ENCODE measurements at places on chromosomes 4 and X. TPM values are rescaled to one million over a fixed set of nuclear protein-coding genes. Genes with fewer than 3 reads are reported as not detected.

The OPRPN gene
- polyA plus RNA-seq = not detected

GRCh38 chr4:94566420-94566819 is 114.7 kb downstream of the PDLIM5 start:
- no peak for DNase-seq

- DNase-seq = no peak
Measured at GRCh38 chrX:30615229-30615628, 37.7 kb upstream of the TASL start.

DNA sequence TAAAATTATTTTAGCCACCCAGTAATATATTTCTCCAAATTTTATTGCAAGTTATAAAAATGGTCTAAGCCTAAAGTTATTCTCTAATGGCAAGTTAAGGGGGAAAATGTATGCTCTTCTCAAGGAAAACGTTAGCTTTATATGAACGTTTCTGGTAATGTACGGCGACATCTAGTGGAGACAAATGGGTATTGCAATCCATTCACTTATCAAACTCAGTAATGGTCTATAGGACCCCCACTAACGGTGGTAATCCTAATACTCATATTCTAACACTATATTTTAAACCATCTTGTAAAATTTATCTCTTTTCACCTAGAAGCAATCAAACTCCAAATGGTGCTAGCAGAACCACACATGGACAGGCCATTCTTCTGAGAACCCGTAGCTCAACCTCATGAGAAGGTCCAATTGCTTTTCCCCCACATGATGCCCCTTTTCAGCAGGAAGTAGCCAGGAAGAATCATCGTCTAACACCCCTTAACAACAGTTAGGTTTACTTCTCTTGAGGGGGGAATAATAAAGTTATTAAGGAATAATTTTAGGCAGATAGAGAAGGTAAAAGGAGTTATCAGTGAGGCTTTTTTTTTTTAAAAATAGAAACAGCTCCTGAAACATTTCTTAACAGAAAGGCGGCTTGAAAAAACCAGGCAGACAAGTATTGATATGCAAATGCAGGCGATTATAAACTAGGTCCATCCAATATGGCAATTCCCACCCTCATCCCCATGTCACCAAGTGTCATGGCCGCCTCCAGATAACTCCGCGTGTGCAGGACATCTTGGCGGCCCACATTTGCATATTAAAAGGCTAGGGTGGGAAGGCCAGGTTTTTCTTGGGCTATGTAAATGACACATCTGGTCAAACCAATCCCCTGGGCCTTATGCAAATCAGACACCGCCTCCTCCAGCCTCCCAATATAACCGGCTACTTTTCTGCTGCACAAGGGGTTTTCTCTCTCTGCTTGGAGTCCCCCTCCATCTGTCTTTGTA is 35.0 kb downstream of the NUDT11 start:
- DNase-seq = no peak

The FRG2 gene
- polyA plus RNA-seq = not detected

The CSN1S1 gene
- polyA plus RNA-seq = 0.19 TPM

DNA sequence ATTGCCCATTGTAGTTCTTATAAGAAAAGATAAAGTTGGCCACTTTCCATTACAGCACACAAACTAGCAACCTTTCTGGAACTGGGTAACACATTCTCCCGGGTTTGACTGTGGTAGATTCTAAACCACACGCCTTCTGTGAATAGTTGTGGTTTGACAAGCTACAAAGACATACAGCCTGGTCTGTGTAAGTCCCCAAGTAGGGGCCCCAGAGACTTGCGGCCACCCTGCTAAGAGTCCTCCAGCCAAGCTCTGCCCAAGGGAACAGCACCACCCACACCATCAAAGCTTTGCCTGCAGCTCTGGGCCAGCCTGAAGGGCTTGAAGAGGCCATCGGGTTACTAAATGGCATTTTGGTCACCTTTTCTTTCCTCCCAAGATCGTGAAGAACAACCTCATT is 203.4 kb downstream of the MAML3 start:
- DNase-seq = no peak

- DNase-seq = no peak
Measured at GRCh38 chr4:8685831-8686230, 93.3 kb downstream of the CPZ start.

- DNase-seq = no peak
Measured at GRCh38 chr4:102036619-102037376, 246.3 kb downstream of the BANK1 start.

The DCLK2 gene
- polyA plus RNA-seq = 6.2 TPM

DNA sequence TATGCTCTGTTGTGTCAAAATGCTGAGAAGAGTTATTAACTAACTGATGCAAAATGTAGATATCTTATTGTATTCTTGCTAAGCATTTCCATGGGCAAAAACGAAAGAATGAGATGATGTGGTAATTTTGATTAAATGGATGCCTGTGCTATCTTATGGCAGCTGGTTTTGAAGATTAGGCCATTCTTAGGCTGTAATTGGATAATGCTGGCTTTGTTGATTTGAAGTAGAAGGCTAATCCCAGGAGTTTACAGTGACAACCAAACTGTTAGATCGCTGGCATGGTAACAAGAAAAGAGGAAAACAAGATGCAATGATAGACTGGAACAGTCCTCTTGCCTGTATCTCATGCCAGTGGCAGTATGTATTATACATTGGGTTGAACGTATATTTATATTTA is 74.1 kb upstream of the WDR44 start:
- DNase-seq = no peak

DNA sequence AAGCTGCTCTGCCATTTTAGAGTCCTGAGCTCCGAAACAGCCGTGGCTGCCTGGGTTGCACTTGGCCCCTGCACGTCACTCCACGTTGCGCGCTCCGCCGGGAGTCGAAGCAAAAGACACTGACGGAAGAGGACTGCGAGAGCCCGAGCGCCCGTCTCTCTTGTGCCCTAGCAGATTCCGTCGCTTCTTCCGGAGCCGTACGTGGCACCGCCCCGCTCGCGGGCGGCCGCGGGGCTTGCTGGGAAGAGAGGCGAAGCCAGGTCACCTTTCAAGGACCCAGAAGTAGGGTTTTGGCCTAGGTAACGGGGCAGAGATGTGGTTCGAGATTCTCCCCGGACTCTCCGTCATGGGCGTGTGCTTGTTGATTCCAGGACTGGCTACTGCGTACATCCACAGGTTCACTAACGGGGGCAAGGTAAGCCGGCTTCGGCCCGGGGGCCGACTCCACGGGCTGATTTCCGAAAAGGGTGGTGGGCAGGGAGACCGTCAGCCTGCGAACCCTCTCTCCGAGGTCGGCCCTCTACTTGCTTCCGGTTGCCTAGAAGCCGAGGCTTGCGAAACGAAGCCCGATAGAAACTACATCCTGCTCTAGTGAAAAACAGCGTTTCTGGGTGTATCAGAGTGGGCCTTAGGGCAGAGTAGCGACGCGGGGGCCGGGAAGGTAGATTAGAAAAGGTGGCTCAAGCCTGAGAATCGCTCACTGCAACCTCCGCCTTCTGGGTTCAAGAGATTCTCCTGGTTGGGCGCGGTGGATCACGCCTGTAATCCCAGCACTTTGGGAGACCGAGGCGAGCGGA is at the start of the genes NDUFA1 and RNF113A:
Gene NDUFA1, plus strand, starts transcription at position 234 of the 797 bp plus-strand sequence. Its CDS starts 80 bp downstream, at position 314.
Gene RNF113A, minus strand, starts transcription at position 135 of the 797 bp plus-strand sequence. Its CDS starts 120 bp downstream, at position 15.
- DNase-seq = peak; percentile 71

The HHIP gene
- polyA plus RNA-seq = 9.1 TPM

The GDI1 gene
- polyA plus RNA-seq = 138 TPM
